ENCODE measurements at places on chromosomes 11 and 22.

DNA sequence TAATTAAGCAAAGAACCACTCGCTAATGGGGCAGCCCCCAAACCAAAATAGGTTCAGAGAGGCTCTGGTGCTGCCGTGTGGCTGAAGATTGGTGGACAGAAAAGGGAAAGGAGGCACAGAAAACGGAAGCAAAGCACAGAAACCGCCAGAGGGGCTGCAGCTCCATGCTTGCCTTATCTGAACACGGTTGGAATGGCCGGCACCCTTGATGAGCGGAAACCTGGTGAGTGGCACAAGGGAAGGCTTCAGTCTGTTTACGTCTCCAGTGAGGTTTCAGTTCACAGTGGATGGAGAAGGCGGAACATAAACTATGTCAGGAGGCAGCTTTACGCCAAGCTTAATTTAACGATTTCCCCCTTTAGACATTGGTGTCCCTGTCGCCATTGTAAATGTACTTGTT lies 5.2 kb upstream of the PRR33 start:
- no peak for DNase-seq

- no peak for DNase-seq
Measured at GRCh38 chr22:21026783-21027692, 5.3 kb downstream of the SLC7A4 start.

GRCh38 chr11:95241681-95242081 lies 10.7 kb upstream of the SESN3 start:
- DNase-seq, result no peak

DNA sequence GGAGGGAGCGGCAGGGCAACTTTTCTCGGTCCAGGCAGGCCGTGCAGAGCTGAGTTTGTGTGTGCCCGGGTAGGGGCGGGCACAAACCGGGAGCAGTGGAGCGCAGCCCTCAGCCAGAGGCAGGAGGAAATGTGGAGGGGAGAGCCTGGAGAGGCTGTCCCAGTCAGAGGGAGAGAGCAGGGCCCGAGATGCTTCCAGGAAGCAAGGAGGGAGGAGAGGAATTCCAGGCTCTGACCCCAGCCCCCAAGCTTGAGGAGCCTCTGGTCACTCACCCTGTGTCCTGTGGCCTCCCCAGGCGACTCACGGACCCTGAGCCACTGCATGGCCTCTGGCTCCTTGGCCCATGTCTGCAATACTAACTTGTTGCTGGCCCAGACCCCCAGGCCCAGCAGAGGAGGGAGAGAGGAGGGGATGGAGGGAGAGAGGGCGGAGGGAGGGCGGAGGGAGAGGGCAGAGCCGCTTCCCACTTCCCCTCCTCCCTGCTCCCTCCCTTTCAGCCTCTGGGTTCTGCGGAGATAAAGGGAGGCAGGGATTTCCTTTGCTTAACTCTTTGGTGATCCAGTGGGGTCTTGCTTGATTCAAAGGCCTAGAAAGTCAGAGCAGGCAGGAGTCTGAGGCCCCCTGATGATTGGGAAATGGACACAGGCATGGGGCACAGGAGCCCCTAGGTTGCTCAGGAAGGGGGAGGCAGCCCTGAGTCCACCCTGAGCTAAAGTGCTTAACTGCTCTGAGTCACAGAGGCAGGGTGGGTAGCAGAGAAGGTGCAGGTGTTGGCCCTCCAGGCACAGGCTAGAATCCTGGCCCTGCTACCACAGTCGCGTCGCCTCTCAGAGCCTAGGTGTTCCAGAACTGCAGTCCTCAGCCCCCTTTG lies at the start of gene C1QTNF6:
C1QTNF6 (minus strand) TSS at position 357 of the 871 bp plus-strand sequence; CDS start at position 323, 34 bp downstream.
- no peak for DNase-seq

- DNase-seq, result no peak
Measured at GRCh38 chr11:130624971-130625544, 176.6 kb downstream of the ADAMTS15 start.

DNA sequence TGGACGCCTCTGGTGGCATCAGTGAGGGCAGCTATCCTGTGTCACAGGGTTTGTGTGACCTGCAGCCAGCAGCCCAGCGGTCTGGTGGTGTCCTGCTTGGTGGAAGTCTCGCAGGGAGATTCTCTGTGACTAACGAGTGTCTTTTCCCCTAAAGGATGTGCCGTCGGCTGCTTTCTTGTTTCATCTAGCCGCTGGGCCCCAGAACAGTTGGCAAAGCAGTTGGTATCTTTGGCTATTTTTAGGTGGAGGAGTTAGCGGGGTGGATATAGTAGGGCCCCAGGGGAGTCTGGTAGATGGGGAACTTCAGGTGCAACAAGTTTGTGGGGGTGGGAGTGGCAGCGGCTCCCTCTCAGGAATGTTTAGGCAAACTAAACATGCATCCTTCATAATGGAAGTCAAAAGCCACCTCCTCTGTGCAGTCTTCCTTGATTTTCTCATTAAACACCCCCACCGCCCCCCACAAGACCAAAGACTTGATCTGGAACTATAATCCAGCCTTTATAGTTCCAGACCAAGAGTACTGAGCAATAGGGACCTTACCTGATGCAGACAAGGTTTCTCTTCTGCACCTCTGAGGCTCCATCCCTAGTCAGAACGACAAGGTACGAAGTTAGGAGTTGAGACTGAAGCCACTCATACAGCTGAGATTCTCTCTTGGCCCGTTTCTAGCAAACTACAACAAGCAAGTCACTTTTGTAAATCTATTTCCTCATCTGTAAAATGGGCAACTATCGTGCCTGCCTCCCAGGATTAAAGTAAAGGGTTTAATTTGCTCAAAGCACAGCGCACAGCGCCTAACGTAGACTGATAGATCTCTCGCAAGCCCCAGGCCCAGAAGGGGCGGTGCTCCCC lies 1.1 kb upstream of the PELI3 start:
- DNase-seq, result no peak

DNA sequence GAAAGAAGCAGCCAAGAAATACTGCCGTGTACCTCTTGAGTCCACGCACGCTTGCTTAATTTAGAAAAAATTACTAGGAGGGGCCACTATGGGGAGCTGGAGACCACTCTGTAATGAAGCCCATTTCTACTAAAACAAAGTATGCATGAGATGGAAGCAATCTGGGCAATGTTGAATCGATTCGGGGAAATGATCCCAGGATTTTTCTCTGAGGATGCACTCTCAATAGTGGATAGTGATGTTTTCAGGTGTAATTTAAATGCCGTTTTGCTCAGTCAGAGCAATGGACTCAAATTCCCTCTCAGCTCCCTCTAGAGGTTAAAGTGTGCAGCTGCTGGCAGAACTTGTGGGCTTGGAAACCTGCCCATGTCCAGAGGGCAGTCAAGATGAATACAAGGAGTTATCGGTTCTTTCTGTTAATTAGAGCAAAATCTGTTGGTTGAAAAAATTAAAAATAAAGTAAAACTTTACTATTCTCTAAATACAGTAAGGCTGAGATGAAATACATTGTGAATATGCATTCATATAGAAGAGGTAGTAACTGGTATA lies 64.1 kb downstream of the ME3 start:
- no peak for DNase-seq

- DNase-seq, result no peak
Measured at GRCh38 chr11:73833067-73833466, 43.6 kb downstream of the COA4 start.

GRCh38 chr11:107859459-107860239 lies 1.1 kb upstream of the SLC35F2 start:
- no peak for DNase-seq

DNA sequence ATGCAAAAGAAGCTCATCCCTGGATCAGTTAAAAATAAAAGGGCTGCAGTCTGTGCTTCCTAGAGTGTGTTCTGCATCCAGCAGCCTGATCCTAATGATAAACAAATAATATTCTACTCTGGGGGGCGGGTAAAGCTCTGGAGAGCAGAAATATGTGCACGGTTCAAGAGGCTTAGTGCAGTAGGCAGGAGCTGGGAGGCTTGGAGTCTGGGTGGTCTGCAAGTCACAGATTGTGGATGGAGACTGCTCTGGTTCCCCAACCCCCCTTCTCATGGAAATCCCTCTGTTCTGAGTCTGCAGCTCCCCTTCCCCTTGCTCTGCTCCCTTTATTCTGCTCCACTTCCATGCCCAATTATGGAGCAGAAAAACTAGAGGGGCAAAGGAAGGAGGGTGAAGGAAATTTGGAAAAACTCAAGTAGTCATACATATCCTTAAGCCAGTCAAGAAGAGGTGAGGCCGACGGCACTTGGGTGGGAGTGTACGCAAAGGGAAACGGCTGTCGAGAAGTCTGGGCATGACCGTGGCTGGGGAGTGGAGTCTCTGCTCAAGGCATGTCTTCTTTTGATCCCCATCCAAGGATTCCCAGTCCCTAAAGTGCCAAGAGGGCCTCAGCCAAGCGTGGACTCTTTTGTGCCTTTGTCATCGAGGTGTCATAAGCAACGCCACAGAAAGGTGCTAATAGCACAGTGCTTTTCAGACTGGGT lies 16.3 kb upstream of the CLMP start:
- DNase-seq, result no peak

DNA sequence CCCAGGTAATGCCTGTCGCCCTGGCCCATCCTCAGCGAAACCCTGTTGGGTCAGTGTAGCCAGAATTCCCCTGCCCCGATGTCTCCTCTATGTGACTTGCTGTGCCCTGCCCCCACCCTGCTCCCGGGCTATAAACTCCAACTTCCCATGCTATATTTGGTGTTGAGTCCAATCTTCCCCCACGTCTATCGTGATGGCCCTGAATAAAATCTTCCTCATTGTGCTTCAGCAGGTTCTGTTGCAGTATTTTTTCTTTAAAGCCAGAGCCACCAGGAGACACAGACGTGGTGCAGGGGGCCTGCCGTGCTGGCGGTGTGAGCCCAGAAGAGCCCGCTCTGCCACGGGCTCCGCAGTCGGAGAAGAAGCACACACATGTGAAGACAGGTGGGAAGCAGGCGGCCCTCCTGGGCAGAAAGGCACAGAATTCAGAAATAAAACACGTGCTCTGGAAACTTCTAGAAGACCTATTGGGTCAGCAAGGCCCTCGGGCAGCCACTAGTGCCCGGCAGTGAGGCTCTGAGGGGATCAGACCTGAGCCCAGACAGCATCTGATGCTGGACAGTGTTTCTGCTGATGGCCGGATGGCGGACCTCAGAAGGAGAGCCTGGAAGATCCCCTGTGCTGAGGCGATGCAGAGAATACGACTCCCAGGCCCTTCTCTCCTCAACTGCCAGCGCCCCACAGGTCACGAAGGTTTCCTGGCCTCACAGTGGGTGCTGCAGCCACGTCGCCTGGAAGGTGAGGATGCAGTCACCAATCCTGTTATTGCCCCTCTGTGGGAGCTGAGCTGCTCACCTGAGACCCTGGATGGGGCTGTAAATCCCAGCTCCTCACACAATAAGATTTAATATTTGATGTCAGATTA lies 501.9 kb downstream of the BRD1 start:
- no peak for DNase-seq

Data from activated naive CD4-positive, alpha-beta T cell (primary cell).